ENCODE measurements at places on chromosomes 3 and 15.

GRCh38 chr3:34947834-34948233 is 691.5 kb upstream of the ARPP21 start:
- DNase-seq = peak; percentile 51

DNA sequence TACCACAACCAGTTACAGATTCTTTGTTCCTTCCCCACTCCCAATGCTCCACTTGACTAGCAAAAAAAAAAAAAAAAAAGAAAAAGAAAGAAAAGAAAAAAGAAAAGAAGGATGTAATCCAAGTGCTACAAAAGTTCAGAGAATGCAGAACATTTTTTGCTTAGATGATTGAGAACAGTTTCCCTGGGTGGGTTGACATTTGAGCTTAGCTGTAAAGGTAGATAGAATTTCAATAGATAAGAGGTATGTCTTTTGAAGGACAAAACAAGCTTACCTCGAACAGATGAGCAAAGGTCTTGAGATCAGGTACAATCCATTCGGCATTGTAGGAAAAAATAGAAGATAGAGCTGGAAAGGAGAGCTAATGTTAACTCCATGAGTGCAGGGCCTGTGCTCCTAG is 344.6 kb upstream of the NECTIN3 start:
- DNase-seq = no peak

DNA sequence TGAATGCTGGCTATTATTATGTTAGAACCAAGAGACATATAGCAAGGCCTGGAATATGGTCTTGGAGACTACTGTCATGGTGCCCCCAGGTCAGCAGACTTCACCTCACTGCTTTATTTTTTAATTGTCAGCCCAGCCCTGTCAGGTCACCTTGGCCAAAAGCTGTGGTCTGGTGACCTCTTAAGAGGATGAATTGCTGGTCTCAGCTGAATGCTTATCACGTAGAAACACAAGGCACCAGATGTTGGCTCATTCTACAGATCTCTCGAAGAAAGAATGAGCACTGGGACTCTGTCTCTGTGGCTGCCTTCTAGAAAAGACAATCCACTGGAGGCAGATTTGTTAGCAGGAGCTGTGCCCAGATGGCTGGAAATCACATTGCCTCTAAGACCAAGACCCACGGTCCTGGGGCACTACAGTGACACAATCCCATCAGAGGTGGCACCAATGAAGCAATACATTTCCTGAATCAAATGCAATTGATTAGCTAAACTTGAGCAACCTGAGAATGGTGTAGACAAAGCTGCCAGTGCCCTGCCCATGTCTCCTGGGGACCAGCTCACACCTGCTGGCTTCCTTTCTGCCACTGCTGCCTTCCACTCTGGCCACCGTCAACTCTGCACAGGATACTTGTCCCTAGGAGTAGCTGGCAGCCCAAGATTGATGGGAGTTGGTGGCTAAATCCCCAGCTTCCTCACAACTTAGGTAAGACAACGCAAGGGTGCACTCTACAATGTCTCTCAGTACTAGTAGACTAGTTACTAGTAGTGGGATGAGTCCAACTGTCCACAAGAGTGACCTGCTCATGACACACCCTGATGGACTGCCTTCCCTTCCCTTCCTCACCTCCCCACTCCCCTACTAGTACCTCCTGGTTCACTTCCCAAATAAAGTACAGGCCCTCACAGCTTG is 384.9 kb upstream of the PROK2 start:
- no peak for DNase-seq

- DNase-seq = no peak
Measured at GRCh38 chr15:70579766-70580165, 183.6 kb downstream of the UACA start.

GRCh38 chr3:61821823-61822251 is 260.5 kb downstream of the PTPRG start:
- DNase-seq = peak; percentile 36

- peak; percentile 45 for DNase-seq
Measured at GRCh38 chr15:74631935-74632560, 16.4 kb downstream of the CLK3 start.

DNA sequence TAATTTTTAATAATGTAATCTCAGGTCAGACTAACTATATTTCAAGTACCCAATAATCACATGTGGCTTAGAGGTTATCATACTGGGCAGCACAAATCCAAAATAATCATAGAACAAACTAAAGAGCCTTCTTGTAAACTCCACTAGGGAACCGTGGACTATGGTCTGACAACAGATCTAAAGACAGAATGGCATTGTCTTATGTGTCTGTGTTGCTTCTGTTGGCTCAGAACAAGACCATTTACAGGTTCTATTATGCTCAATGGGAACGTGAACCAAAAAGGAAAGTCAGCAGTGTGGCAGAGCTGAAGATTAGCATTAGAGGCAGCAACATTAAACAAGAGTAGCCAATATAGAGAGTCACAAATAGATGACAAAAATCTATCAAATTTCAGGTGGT is 74.9 kb downstream of the ETFA start:
- no peak for DNase-seq

DNA sequence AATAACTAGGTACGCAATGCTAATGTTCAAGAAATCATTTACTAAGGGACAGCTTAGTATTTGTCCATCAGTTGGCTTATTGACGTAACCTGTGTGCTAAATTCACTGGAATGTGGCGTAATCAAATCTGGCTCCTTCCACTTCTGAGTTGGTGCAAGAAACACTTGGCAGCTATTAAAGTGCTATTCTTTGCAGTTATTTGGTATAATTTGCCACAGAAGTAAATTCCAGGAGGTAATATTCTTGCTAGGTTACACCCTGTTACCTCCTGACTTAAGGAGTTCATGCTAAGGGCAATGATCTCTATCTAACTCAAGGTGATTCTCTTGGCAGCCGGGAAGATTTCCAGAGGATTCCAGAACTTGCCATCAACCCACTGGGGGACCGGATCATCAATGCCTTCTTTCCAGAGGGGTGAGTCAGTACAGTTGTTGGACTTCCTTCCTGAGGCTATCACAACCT is 25.5 kb downstream of the CHP1 start:
- DNase-seq = peak; percentile 63

DNA sequence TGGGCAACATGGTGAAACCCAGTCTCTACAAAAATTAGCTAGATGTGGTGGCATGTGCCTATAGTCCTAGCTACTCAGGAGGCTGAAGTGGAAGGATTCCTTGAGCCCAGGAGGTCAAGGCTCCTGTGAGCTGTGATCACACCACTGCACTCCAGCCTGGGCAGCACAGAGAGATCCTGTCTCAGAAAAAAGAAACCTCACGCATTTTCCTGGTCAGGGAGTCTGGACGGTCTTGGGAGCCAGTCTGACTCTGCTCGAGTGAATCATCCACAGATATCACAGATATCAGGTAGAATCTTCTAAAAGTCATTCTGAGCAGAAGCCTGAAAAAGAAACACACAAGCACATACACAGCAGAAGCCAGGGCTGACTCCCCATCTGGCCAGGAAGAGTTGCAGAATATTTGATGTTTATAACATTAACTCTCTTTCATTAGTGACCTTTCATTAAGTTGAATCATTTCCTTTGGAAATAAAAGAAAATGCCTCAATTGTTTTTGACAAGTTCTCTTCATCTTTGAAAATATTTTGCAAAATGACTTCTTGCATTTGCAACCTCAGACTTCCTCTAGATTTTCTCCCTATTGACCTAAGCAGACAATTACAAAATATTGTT is 56.5 kb upstream of the ABHD17C start:
- DNase-seq = peak; percentile 23

DNA sequence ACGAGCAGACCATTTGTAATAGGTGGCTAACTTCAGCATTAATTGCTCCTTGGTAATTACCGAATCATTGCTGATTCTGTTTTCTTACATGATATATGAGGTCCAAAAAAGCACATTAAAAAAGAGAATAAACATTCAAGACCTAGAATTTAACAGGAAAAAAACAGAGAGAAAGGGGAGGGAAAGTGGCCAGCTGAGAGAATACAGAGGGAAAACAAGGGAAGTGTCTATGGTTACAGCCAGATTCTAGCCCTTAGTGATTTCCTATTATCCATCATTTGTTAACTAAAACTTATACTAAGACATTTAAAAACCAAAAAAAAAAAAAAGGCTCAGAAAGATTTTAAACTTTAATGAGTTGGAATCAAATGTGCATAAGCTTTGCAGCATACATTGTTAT is 168.7 kb downstream of the LRTM1 start:
- DNase-seq = no peak

GRCh38 chr15:33735637-33736247 is 232.6 kb upstream of the CHRM5 start:
- DNase-seq = peak; percentile 50

GRCh38 chr3:123920868-123921267 is 36.7 kb upstream of the MYLK start:
- no peak for DNase-seq

Measured in iris pigment epithelial cell (primary cell).